Stimulated activated naive B cell treated with anti-CD40 and anti-IgM and Interleukin-4, amounts not matched to agents 10 μg/mL and 1 μg/mL and 100 μg/mL, for 72 hours (primary cell): ENCODE measurements at places on chromosomes 1 and 21.

DNA sequence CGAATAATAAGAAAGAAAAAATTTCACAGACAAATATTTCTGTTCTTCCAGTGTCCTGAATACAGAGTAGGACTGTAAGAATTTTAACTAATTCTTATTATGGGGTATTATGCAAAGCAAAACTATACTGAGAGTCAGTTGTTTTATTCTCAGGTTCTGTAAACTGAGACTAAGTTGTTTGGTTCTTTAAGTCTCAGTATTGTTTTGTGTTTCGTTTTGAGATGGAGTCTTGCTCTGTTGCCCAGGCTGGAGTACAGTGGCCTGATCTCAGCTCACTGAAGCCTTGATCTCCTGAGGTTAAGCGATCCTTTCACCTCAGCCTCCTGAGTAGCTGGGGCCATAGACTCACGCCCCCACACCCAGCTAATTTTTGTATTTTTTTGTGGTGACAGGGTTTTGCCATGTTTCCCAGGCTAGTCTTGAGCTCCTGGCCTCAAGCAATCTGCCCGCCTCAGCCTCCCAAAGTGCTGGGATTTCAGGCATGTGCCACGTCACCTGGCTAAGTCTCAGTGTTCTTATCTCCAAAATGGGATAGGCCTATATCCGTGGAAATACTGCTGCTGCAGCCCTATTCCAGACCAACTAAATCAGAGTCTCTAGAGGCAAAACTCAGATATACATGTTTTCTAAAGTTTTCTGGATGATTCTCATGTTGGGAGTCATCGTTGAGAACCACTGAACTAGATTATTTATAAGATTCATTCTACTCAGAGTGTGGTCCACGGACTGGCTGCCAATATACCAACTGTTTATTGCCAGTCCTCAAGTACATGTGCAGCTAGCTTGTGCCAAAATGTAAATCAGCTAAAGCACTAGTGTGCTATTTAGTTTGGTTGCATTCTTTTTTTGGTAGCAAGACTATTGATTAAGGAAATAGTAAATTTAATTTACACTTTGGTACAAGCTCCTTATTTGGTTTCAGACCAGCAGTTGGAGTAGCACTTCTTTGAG, 116.6 kb downstream of the HS2ST1 start:
- DNase-seq, result no peak

DNA sequence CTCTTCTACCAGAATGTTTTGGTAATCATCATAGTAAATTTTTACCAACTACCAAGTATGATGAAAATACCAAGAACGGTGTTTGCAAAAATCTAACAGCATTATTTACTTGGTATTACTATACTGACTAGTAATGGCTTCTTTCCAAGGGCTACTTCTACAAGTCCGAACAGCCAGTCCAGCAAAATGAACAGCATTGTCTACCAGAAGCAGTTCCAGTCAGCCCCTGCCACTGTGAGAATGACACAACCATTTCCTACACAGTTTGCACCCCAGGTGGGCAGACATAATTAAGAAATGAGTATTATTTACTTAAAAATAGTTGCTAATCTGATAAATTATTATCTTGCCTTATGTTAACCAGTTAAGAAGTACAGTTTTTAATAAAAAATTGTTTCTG, 33.8 kb upstream of the MYOCOS start:
- DNase-seq, result no peak

- DNase-seq, result no peak
Measured at GRCh38 chr1:56375326-56375804, 204.0 kb downstream of the PLPP3 start.

- DNase-seq, result no peak
Measured at GRCh38 chr1:63873751-63874150, 99.9 kb downstream of the ROR1 start.

DNA sequence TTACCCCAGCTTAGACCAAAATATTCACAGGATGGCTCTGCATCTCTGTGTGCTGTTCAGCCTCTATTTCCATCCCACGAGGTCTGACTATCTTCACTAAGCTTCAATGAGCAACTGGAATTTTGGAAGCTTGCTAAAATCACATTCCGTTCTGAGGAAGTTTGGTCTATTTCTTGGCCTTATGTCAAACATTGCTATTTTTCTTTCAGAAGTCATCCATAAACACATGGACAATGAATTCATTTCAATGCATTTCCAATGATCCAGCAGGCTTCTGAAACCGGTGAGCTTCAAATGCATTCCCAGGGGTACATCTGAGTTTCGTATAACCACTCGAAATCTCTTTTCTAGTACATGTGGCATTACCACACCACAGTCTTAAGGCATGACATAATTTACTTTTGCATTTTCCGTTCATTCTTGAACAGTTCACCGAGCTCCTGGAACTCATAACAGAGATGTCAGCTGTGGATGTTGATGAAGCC, 294.1 kb upstream of the KAZN start:
- DNase-seq, result no peak

GRCh38 chr1:19639999-19640362, 4.1 kb upstream of the NBL1 start:
- DNase-seq, result no peak

GRCh38 chr1:172887162-172887561, 163.6 kb downstream of the TNFSF18 start:
- DNase-seq, result no peak

GRCh38 chr1:161374373-161374772, 6.7 kb upstream of the CFAP126 start:
- DNase-seq, result no peak

DNA sequence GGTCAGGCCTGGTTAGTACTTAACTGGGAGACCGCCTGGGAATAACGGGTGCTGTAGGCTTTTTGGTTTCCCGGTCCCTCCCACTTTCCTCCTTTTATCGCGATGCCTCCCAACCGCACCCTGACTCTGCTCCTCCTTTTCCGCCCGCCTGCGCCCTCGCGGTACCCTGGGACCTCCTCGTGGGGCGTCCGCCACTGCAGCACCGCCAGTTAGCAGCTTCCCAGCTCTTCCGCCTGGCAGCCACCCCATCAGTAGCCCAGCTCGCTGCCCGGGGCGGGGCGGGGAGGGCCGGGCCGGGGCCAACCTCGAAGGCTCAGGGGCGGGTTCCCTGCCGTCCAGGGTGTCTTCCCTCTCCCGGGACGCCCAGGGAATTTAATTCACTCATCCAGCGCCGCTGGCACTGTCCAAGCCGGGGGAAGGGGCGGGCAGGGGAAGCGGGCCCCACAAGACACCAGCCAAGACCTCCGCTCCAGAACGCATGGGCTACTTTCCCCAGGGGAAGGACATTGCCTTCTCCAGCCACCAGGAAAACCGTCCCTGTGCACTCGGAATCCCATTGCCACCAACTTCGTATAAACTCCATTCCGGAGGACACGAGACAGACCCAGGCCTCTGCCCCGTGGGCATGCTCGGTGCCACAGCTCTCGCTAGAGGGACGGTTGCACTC, 2.0 kb upstream of the ZNF678 start:
- DNase-seq, result no peak

DNA sequence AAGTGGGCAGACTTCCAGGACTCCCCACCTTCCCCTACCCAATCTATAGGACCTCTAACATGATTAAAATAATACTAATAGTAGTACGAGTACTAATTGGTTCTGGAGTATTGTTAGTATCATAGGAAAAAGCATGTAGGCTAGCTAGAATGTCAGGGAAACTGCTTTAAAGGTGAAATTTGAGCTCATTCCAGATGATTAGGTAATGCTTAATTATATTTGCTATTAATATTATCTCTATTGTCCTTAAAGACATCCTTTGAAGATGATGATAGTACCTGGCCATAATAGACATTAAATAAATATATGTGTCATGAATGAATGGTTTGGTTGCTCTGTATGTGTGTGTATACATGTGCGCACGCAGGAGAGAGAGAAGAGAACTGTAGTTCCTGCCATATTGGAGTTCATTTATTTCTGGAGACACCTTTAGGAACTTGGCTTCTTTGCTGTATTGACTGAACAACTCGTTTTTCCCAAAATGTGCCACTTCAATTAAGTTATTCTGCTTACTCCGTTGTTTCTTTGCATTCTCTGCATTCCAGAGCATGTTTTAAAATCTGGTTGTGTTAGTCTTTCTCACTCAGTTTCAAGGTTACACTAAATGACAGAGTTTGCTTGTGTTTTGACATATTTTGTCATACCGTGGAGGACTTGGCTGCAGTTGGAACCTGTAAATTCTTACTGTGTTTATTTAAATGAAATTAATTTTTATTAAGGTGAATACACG, 117.1 kb downstream of the OSBPL9 start:
- no peak for DNase-seq

GRCh38 chr1:232112076-232112475, 485.5 kb downstream of the DISC1 start:
- DNase-seq, result no peak

DNA sequence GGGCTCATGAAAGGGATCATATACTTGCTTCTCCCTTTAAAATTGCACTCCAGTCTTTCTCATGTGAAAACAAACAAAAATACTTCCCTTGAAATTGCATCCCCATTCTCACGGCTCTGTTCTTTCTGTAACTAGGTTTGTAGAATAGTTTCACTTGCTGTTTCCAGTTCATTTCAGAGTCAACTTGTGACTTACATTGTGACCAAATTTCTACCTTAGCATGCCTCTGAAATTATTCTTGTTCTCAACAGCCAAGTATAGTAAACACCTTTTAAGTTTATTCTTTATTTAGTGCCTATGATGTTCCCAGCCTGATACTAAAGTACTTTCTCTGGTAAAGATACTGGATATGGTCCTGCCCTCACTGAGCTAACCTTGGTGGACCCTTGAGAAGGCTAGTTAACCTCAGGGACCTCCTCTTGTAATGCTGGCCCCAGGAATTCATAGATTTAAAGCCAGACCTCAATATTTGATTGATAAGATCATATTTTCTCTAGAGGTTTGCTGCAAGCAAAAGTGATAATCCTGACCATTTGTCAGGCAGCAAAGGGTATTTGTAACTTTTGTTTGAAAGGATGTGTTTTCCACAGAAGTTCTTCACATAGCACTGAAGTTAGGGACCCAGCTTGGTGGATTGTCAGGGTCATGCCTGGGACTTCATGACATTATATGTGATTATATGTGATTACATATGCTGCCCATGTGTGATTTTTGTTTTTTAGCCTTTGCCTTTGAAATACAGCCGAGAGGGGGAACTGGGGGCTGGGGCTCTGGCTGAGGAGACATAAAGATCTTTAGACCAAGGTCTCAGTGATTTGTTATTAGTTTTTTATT, 29.6 kb downstream of the VANGL2 start:
- DNase-seq, result no peak

- DNase-seq, result no peak
Measured at GRCh38 chr1:86200901-86201300, 44.3 kb upstream of the COL24A1 start.

GRCh38 chr1:167658574-167659328, 28.7 kb downstream of the RCSD1 start:
- no peak for DNase-seq

DNA sequence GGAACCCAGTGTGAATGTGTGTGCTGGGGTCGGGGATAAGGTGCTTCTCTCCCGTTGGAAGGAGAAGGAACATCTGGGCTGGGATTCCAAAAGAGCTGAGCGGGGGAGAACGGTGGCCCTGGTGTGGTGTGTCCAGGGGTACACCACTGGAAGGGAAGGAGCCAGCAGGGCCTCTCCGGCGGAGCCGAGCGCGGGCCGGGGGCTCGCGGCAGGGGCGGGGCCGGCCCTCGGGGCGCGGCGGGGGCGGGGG, 231 bp upstream of the RPS6KA1 start:
- no peak for DNase-seq

DNA sequence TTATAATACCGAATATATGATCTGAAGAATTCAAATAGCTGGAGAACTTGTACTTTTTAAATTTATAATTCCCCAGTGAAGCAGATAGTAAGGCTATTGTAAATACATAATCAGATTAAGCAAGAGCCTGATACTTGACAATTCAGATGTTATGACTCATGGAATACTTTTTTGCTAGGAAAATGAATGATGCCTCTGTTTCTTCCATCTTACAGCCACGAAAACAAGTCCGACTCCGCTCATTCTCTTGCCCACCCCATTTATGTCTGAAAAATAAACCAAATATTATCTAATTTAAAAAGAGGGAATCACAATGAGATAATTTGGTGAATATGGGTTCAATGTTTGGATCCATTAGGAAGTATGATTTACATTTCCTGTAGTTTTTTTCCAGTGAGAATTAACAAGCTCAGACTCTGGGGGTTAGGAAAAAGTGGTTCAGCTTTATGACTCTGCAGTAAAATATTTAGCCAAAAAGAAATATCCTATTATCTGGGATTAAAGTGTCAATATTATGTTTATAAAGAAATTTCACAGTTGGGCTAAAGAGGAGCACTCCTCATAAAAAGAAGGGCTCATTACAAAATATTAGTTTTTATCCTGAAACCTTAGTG, 50.4 kb upstream of the DAB1 start:
- DNase-seq, result no peak

- DNase-seq, result no peak
Measured at GRCh38 chr1:227002531-227003049, 62.5 kb downstream of the COQ8A start.

DNA sequence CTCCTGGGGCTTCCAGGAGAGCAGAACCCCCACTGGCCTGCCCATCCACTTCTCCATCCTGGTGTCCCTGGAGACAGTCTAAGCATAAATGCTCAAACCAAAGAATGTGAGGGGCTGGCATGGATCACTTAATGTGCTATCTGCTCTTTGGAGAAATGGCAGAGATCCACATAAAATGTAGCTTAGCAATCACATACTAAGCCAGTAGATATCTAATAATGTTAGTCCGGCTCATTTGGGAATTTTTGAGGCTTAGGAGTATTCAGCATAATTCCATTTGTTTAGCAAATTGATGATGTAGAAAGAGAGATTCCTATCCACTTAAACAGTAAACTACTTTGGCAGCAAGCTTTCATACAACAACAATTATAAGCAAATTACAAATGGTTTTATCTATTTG, 90.7 kb downstream of the TENT5C start:
- no peak for DNase-seq

DNA sequence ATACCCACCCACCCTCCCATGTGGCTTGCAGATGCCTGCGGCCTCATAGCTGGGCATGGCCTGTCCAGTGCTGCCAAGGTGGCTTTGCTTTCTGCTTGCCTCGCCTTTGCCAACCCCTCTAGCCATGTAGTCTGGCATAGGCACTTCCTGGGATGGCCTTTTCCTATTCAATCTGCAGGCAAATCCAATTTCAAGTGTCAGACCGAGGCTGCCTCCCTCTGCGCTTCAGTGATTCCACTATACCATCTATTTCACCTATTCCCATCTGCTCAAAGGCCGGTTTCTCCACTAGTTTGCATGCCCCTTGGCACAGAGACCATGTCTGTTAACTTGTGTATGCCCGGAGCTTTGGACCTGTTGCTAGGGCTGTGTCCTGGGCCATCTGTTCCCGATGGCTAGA, 3.8 kb upstream of the ZBTB21 start:
- DNase-seq, result no peak

DNA sequence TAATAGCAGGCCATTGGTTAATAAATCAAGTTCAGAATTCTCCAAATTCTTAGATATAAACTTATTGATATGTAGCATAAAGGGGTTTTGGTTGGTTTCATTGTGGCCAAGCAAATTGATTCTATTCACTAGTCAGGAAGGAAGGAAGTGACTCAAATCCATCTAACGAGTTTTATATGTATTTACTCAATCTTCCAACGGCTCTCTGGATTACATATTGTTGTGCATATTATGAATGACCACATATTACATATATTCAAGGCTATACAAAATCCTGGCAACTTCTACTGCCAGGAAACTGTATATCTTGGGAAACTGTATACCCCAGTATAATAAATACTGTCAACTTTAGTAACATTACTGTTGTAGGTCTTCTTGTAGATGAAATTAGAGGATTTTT, 20.1 kb upstream of the PDE4B start:
- DNase-seq, result no peak
